ENCODE measurements at places on chromosomes 1 and 21.
A peak's percentile ranks its signal among the peaks of the same experiment; 100 is the strongest.

DNA sequence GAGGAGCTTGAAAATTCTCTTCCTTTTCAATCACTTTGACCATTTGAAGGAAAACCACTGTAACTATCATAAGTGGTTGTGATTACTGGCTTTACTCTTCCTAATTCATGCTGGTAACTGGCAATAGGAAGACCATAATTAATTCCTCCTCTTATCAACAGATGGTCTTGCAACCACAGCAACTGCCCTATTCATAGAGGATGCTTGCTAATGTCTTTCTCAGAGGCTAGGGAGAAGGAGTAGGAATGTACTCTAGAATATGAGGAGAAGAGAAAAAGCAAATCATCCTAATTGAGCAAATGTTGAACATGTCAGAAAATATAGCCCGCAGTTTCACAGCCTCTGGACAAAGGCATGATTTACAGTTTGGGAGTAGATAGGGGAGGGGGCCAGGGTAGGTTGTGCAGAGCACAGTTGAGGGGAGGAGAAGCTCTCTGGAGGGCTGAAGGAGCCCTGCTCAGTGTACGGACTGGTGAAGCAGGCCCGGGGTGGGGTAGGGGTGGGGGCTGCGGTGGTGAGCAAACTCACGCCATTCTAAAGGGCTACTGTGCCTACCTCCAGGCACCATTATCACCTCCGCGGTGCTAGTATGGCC lies 192.9 kb downstream of the PCP4 start:
- no peak for DNase-seq

GRCh38 chr1:38827318-38827717 lies 32.3 kb downstream of the RRAGC start:
- no peak for DNase-seq

- no peak for DNase-seq
Observed at GRCh38 chr1:119186471-119186870, 46.0 kb upstream of the WARS2 start.

- DNase-seq, result peak; percentile 66
Observed at GRCh38 chr1:111222308-111223125, 5.0 kb upstream of the CHI3L2 start.

GRCh38 chr1:201088395-201088794 lies 23.8 kb downstream of the CACNA1S start:
- no peak for DNase-seq

- no peak for DNase-seq
Observed at GRCh38 chr1:222373216-222373615, 174.7 kb downstream of the HHIPL2 start.

- no peak for DNase-seq
Observed at GRCh38 chr21:39014747-39015146, 168.5 kb downstream of the PSMG1 start.

GRCh38 chr21:24628046-24628445 lies 979.2 kb downstream of the MRPL39 start:
- DNase-seq, result no peak

GRCh38 chr1:17645068-17645911 lies 105.8 kb downstream of the ARHGEF10L start:
- DNase-seq, result no peak

- DNase-seq, result no peak
Observed at GRCh38 chr1:181010789-181011188, 11.9 kb downstream of the STX6 start.

- no peak for DNase-seq
Observed at GRCh38 chr1:20980051-20980450, 192.9 kb upstream of the HP1BP3 start.

DNA sequence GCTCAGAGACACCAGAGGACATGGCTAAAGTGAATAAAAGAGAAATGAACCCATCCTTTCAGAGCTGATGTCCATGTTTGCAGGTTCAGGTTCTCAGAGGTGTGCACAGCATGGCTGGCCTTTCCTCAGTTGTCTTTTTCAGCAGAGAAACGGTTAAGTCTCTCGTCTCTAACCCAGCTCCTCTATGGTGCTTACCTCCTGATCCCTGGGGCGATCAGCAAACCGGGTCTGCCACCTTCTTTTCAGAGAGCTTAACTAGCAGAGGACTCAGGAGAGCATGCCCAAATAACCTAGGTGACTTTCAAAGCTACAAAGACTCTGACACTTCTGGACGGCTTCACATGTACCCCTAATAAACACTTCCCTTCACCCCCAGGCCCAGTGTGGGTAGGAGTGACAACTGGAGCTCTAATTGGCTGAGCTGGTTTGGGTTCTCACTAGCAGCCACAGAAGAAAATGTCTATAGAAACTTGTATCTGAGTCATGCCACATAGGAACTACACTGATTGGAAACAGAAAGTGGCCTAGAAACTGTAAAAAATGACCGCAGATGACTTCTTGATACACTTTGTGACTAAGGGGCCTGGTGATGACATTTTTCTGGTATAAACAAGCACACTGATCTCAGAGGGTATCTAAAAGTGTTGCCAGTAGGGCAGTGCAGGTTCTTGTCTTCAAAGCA lies at the start of gene AIM2:
AIM2 (minus strand) TSS at position 329 of the 682 bp plus-strand sequence. CDS start 3,267 bp downstream, outside the sequence.
- peak; percentile 86 for DNase-seq

GRCh38 chr1:154881820-154882535 lies 11.9 kb upstream of the KCNN3 start:
- no peak for DNase-seq

- peak; percentile 53 for DNase-seq
Observed at GRCh38 chr1:151047925-151048644, 534 bp downstream of the C1orf56 start.

- DNase-seq, result no peak
Observed at GRCh38 chr1:74343216-74343615, 108.0 kb downstream of the TNNI3K start.

DNA sequence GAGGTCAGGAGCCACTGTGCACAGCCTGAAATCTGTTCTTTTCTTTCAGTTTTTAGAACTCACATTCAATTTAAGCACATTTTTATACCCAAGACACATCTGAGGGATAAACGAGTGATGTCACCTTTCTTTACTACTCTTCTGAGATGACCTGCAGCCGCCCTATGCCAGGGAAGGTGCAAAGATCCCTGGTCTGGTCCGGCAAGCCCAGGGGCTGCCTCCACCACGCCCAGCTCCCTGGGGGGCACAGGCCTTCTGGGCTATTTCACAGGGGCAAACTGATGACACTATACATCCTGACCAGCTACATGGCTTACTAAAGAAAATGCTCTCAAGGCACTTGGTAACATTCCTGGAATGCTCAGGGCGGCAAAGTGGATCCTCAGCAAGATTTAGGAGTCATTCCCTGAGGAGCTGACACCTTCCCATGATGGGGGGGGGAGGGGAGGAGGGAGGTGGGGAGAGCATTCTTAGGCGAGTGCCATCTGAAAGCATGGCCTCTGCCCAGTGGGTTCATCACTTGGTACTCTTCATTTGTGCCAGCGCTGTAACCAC lies 11.3 kb downstream of the MRAP start:
- DNase-seq, result no peak

DNA sequence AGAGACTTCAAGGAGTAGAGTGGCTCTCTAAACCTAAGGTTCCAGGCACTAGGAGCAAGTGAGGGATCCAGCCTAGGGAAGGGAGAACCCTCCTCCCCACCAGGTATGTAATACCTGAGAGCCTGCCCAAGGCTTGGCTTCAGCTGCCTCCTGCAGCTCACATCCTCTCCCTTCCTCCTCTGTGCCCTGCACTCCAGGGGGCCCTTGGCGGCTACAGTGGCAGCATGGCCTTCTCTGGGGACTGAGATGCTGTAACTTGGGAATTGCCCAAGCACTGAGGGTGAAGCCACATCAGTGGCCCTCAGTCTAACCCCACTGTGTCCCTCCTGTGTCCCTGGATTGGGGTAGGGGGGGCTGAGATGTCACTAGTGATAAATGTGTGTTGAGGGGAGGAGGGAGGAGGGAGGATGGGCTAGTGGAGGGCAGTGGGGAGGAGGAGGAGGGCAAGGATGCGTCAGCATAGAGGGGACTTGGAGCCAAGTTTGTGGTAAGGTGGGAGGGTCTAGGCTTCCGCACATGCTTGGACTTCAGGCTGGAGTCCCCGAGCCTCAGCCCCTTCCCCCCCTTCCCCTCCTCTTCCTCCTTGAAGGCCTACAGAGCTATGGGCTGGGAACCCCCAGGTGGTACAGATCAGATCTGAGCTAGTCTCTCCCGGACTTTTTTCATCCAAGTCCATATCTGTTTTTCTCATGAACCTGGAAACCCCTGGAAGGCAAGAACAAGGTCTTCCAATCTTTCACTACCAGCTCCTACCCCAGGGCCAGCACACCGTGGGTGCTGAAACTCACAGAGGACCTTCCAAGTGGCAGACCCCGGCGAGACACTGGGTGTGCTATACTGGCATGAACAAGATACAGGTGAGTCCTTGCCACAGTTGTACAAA lies 17.5 kb downstream of the COL9A2 start:
- no peak for DNase-seq

GRCh38 chr1:197235355-197235754 lies 32.7 kb upstream of the CRB1 start:
- DNase-seq, result no peak

DNA sequence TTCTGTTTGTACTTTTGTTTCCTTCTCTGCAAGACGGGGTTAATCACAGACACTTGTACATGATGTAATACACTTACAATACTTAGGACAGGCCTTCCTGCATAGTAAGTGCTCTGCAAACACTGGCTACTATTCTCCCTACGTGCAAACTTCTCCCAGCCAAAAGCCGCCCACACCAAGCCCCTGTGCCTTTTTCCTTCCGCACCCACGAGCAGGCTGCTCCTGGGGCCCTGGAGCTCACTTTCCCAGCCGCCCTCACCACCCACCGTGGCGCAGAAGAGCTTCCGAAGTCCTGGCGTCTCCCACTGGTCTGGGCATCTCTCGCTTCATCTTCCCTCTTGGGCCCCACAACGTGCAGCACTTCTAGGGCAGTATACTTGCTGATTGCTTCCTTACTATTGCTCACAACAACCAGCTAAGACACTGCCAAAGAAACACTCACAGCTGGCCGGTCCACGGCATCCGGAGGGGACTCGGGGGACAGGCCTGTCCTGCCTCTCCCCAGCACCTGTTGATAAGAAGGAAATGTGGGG lies 22.5 kb upstream of the GPR157 start:
- DNase-seq, result no peak

GRCh38 chr1:171140401-171140800 lies 44.7 kb upstream of the FMO2 start:
- no peak for DNase-seq

DNA sequence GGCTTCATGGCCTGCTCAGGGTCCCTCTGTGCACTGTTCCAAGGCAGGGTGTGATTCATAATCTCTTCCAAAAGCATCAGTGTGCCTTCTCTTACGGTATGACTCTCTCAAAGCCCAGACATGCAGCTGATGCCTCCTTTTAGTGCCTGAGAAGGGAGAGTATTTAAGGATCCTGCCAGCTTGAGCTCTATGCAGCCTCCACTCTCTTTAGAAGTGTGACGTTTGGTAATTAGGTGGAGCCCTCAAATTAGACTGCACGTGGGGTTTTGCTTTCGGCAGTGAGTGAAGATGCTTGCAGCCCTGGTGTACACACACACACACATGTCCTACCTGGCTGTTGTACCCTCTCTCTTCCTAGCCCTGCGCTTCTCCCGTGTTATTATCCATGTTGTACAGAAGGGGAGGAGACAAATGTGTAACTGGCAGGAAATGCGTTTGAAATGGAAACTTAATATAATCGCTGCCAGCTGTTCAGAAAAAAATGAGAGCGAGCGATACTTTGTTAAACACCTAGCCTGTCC lies 2.6 kb upstream of the C1orf174 start:
- peak; percentile 43 for DNase-seq

GRCh38 chr1:166471359-166471758 lies 304.6 kb upstream of the FAM78B start:
- no peak for DNase-seq

GRCh38 chr1:178531887-178532286 lies 19.0 kb downstream of the TEX35 start:
- no peak for DNase-seq

GRCh38 chr21:40610345-40610744 lies 236.6 kb downstream of the DSCAM start:
- DNase-seq, result no peak

GRCh38 chr1:14113271-14113670 lies 413.3 kb downstream of the PRDM2 start:
- DNase-seq, result no peak

GRCh38 chr1:36170643-36171412 lies 14.9 kb downstream of the MAP7D1 start:
- DNase-seq, result no peak

- DNase-seq, result no peak
Observed at GRCh38 chr1:42904434-42904833, 54.2 kb downstream of the SLC2A1 start.

DNA sequence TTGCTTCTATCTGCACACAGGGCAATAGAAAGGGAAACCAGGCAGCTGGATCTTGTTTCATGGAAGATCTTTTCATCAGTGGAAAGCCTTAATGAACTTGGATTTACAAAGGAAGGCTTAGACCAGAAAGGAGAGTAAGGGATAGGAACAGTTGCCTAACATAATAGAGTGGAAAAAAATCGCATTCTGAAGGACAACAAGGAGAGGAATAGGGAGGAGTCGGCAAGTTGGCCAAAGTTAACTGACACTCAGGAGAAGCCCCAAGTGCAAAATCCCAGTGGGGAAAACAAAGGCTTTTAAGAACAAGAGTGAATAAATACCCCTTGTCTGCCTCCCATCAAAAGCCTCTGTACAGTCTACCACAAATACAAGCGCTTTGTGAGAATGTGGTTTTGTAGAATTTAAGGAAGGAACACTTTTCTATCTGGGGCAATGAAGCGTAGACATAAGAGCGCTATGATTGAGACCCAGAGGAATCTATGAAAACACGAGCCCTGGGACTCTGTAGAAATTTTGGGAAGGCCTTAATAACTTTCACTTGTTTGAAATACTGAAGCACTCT lies 74.1 kb downstream of the ZNF648 start:
- DNase-seq, result no peak

DNA sequence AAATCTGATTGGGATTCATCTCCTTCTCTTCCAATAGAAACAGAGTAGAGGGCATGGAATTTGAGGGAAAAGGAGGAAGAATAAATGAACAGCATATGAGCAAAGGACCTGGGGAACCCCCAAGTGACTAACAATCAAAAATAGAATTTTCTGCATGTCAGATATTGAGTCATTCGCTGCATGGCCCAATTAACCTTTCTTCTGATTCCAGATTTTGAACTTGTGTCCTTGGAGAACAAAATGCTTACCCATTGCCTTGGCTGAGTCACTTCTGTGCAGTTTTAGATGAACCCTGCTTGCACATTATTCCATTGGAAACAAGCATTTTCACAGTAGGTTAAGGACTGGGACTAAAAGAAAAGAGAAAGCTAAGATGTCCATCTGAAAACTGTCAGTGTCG lies 390.5 kb downstream of the ST6GALNAC3 start:
- no peak for DNase-seq

DNA sequence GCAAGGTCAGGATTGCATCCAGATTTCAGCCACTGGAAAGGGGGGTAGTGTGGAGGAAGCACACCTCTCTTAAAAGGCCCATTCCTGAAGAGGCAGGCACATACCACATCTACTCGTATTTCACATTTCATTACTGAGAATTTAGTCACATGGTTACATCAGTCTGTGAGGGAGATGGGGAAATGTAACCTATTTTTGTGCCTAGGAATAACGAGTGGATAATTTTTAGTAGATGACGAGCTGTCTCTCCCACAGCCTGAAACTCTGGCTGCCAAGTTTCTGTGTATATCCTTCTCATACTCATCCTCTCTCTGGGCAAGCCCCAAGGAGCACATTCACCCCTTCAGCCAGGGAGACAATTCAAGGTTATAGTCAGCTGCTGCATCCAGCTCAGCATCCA lies 10.3 kb upstream of the C21orf91 start:
- DNase-seq, result no peak
